HTR-8/SVneo (cell line): ENCODE measurements at places on chromosomes 3 and 15.

GRCh38 chr15:95557226-95558046 lies 773.1 kb upstream of the NR2F2 start:
- peak; percentile 65 for DNase-seq

GRCh38 chr3:187292181-187292580 lies 644 bp upstream of the MASP1 start:
- DNase-seq, result no peak

DNA sequence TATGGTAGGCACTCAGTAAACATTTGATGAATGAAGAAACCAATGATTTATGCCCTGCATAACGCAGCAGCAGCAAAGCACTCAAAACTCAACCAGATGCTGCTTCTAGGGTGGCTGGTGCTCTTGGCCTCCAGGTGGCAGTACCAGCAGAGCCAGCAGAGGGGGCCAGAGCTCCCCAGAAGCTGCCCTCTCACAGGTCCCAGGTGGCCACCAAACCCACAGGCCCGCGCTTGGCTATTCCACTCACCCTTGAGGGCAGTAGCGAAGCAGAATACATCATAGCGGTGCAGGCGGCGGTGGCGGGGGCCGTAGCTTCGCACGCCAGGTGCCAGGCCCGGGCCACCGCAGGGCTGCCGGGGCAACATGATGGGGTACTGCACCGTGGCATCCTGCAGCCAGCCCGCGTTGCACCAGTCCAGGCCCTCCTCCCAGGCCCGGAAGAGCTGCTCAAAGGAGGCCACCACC lies 16.6 kb downstream of the HAPLN3 start:
- peak; percentile 64 for DNase-seq

GRCh38 chr15:87212041-87212440 lies 1044.5 kb downstream of the NTRK3 start:
- DNase-seq, result no peak

DNA sequence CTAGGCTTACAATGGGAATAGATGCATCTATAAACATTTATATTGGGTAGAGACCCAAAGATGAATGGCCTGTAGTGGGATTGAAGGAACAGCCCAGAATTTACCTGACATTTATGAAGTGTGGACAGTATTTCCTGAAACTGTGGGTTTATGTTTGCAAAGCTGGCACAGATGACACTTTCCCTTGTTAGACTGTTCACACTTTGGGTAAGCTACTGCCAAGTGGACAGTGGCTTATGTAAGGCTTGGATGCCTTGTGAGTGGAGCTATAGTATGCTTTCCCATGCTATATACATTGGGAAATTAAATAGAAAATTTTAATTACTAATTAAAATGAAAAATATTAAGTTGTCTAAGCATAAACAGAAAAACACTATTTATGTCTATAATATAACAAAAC lies 48.5 kb downstream of the STARD9 start:
- no peak for DNase-seq

GRCh38 chr3:26647078-26647477 lies 24.5 kb downstream of the LRRC3B start:
- no peak for DNase-seq

GRCh38 chr15:87947560-87947959 lies 309.0 kb downstream of the NTRK3 start:
- no peak for DNase-seq
